ENCODE measurements at places on chromosomes 3 and 15. TPM values are rescaled to one million over a fixed set of nuclear protein-coding genes. Genes with fewer than 3 reads are reported as not detected.

- no peak for DNase-seq
These were observed 360.1 kb downstream of the CNTN4 start for GRCh38 chr3:2458816-2459215.

DNA sequence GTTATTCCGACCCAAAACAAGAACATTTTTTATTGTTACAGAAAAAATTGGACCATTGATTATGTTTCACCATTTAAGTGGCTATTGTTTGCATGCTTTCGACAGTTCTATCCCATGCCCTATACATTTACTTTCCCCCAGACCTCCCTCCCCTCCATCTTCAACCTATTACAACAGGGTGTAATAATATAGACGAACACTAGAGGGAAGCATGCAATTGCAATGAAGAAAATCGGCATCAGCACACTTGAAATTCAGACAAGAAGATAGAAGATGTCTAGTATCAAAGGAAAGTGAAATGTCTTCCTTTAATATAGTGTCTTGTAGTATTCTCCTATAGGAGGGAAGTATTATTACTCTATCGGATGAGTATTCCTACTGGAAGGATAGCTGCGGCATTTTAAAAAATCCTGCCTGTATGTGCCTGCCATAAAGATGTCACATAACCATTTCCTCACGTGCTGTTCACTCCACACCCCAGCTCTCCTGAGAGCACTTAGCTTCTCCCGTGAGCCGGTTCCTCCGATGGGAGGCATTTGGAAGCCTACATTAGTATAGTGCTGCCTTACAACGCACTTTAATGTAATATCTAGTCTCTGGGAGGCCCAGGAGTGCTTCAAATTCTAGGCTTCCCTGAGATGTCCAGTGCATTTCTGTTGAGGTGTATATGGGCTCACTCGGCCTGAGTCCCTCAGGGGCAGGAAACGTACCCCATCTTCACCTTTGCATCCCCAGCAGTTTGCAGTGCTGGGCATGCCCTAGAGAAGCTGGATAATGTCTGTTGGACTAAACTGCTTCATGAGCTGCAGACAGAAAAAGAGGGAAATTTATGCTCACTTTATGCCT is 17.8 kb upstream of the ERICH6 start:
- peak; percentile 56 for DNase-seq

DNA sequence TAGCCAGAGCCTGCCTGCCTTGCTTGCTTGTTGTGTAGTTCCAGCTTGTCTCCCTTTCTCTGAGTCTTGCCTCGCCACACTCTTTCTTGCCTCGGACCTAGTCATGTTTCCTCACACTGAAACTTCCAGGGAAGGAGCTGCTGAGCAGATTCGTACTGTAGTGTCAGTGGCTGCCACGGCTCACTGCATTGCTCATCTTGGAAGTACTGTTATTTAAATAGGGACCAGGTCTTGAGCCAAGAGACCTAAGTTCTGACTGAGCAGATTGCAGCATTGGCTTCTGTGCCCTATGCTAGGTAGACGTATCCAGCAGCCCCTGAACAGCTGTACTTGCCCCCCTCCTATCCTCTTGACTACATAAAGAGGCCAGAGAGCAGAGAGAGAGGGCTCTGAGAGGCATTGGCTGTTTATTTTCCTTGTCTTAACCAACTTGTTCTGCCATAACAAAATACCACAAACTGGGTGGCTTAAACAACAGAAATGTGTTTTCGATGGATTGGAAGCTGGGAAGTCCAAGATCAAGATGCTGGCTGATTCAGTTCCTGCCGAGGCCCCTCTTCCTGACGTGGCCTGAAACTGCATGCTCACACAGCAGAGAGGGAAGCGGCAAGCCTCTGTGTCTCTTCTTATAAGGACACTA is 5.8 kb upstream of the RARRES1 start:
- DNase-seq, result no peak

- no peak for DNase-seq
These were observed 75.3 kb downstream of the HMG20A start for GRCh38 chr15:77495838-77496596.

DNA sequence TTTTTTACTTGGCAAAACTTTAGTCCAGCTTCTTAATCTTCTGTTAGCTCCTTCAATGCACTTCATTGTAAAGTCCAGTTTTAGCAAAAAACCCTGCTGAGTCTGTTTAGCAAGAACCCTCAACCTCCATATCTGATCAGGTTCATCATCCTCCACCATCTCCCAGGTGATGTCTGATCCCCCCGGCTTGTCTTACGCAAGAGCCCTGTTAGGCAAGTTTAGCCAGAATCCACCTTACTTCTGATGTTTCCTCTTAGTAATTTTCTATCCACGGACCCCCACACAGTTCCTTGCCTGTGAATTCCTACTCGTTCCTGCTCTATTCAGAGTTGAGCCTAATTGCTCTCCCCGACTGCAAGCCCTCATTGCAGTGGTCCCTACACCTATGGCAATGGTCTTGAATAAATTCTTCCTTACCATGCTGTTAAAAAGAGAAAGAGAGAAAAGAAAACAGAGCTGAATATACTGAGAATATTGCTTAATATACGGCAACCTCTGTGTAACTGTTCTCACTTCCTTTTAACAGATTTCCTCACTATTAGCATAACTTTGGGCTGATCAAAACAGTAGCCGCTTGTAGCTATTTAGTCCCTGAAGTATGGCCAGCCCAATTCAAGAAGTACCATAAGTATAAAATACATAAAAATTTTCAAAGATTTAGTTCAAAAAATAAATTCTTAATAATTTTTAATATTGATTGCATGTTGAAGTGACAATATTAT is 78.7 kb upstream of the MME start:
- DNase-seq, result no peak

IFT57 gene
- 19.4 TPM for total RNA-seq

Measured in Caco-2 (cell line).